ENCODE measurements at places on chromosomes 3 and 15. TPM values are rescaled to one million over a fixed set of nuclear protein-coding genes. Genes with fewer than 3 reads are reported as not detected.

Gene EAF2
- polyA plus RNA-seq: 3.7 TPM

Gene CHRNA7
- 0.61 TPM for polyA plus RNA-seq

Gene DLL4
- polyA plus RNA-seq: 10.2 TPM

Gene TAGLN3
- 0.10 TPM for polyA plus RNA-seq

Gene SAMMSON
- polyA plus RNA-seq: not detected

Gene SAMD7
- polyA plus RNA-seq: not detected

Gene SLC6A1
- 0.55 TPM for polyA plus RNA-seq

Gene DCP1A
- polyA plus RNA-seq: 4.5 TPM

Gene TRAIP
- polyA plus RNA-seq: 0.96 TPM

Gene MESP2
- polyA plus RNA-seq: 0.73 TPM

Gene SI
- not detected for polyA plus RNA-seq

Gene PARP16
- polyA plus RNA-seq: 3.1 TPM

Gene GOLGA8K
- polyA plus RNA-seq: 0.12 TPM

Gene CD200
- 1.3 TPM for polyA plus RNA-seq

Gene ARPP21
- 0.06 TPM for polyA plus RNA-seq

Gene LSMEM2
- polyA plus RNA-seq: 26.3 TPM

Gene LINGO1
- polyA plus RNA-seq: 1.3 TPM

Gene SH2D7
- not detected for polyA plus RNA-seq

Gene RHCG
- not detected for polyA plus RNA-seq

Gene GP5
- polyA plus RNA-seq: 0.01 TPM

Gene C3orf85
- not detected for polyA plus RNA-seq

Gene MNS1
- 0.33 TPM for polyA plus RNA-seq

Gene GOLGA6L7
- not detected for polyA plus RNA-seq

Gene ZNF774
- polyA plus RNA-seq: 4.2 TPM

Gene HYAL1
- polyA plus RNA-seq: 41.0 TPM

Gene GP9
- not detected for polyA plus RNA-seq

Gene LRRIQ4
- polyA plus RNA-seq: not detected

Gene TMIE
- 0.39 TPM for polyA plus RNA-seq

Gene PRSS50
- polyA plus RNA-seq: 0.88 TPM

Gene SLC9C1
- polyA plus RNA-seq: 0.51 TPM

Gene FAM174B
- 10.9 TPM for polyA plus RNA-seq

Gene CHRM5
- not detected for polyA plus RNA-seq

Gene GATM
- polyA plus RNA-seq: 4.7 TPM

Gene LSAMP
- 0.51 TPM for polyA plus RNA-seq

Measured in heart right ventricle (tissue), 16 donors.